ENCODE measurements at places on chromosomes 1 and 21.

- no peak for DNase-seq
These were observed 79.6 kb downstream of the RGL1 start for GRCh38 chr1:183884526-183884925.

GRCh38 chr1:221527302-221527701 is 214.6 kb downstream of the DUSP10 start:
- no peak for DNase-seq

DNA sequence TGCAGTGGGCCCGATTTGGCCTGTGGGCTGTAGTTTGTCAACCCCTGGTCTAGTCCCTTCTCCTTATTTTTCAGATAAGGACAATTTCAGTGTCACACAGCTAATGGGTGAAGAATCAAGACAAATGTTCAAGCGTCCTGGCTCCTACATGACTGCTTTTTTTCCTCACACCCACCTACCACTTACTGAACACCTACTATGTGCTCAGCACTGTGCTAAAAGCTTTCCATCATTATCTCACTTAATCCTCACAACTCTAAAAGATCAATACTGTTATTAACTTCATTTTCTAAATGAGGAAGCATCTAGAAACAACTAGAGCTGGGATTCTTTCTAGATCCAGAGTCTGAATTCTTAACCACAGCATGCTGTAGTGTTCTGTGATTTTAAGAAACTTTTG is 68.5 kb upstream of the EFHD2 start:
- DNase-seq = no peak

DNA sequence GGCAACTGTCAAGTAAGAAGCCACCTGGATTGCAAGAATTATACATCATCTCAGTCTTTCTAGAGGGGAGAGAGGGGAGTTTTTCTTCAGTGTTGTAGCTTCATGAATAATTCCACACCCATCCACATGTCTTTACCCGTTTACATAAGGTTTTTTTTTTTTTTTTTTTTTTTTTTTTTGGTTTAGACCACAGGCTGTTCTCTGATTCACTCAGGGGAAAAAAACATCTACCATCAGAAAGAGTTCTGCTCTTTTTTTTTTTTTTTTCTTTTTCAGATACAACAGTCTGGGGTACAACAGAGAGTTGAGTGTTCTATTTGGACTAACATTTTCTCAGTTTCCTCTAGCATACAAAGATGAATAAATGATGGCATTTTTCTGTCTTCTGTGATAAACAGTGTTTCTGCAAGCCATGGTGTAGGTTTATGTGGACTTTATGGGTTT is 4.9 kb upstream of the KIF14 start:
- peak; percentile 14 for DNase-seq

- DNase-seq = no peak
These were observed 84.5 kb upstream of the ST6GALNAC5 start for GRCh38 chr1:76782809-76783208.

GRCh38 chr1:32150847-32151246 is 28.6 kb upstream of the TXLNA start:
- no peak for DNase-seq
